ENCODE measurements at places on chromosomes 7 and 10.

- no peak for DNase-seq
Measured at GRCh38 chr10:33290321-33291052, 44.0 kb downstream of the NRP1 start.

DNA sequence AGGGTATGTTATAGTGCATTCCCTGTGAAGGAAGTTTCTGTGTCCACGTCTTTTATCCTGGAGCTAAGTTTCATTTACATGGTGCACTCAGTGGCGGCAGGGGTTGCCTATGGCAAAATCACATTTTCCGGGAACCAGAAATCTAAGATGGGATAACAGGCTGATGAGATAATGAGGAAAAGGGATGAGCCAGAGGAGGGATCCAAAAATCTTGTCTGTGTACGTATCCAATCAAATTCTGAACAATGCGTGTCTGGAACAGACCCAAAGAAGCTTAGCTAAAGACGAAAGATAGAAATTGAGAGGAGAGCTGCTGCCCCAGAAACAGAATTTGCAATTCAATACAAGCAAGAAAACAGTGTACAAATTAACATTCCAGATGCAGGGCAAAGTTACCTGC, 16.1 kb downstream of the LANCL2 start:
- DNase-seq, result no peak

DNA sequence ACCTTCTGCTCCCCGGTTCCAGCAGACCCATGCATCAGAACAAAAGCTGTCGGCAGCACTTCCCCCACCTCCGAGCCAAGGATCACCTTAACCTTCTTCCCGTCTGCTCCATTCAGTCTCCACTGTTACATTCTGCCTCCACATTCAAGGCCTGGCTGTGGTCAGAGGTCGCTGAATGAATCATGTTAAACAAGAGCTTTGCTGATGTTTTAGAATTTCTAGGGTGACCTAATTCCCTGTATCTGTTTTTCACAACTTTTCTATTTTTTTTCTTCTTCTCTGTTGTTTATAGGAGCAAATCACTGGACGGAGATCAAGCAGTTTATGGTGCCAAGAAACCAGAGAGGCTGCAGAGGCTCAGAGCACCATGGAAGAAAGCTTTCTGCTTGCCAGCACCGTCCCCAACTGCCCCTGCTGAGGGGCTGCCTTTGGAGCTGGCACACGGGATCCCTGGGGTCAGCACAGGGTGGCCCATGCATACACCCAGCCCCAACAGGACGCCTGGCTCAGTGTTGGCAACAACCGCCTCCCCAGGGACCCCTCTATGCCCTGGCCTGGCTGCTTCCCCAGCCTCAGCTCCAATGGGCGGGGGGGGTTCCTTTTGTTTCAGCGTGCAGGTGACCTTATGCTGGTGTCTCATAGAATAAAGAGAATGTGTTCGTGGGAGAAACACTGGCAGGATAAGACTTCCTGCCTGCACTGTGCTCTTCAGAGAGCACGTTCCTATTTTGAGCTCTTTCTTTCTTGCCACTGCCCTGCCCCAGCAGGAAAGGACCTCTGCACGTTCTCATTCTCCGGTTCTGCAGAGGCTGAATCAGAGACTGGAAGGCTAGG, 182.7 kb upstream of the LYZL2 start:
- no peak for DNase-seq

- DNase-seq, result no peak
Measured at GRCh38 chr10:86330778-86331763, 35.5 kb downstream of the GRID1 start.

GRCh38 chr7:133860628-133861335, 266.4 kb upstream of the LRGUK start:
- no peak for DNase-seq

DNA sequence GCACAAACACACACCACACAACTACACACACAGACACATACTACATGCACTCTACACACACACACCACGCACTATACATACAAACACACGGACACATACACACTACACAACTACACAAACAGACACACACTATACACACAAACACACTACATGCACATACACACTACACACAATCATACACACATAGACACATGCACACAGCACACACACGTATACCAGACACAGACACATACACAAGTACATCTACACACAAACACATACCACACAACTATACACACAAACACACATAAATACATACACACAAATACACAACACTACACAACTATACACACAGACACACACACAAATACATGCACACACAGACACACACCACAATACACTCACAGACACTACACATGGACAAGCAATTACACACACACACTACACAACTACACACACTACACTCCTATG, 4.6 kb downstream of the GPR15LG start:
- no peak for DNase-seq

GRCh38 chr7:80760292-80760691, 121.8 kb downstream of the CD36 start:
- DNase-seq, result no peak

DNA sequence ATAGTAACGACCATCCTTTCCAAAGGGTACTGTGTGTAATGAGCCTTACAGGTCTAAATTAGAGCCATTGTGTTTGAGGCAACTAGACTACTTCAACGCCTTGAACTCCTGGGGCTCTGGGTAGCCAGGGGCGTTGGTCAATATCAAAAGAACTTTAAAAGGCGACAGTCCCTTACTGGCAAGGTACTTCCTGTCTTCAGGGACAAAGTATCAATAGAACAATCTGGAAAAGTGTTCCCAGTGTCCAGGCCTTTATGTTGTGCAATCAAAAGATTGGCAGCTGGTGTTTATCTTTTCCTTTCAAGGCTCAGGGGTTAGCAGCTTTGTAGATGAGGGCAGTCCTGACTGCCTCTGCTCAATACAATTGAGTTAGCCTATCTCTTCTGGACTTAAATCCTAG, 284.3 kb downstream of the PARD3 start:
- no peak for DNase-seq

GRCh38 chr7:85890244-85890811, 703.5 kb upstream of the SEMA3D start:
- DNase-seq, result no peak

- no peak for DNase-seq
Measured at GRCh38 chr7:102120666-102121195, 165.9 kb upstream of the SH2B2 start.

- DNase-seq, result no peak
Measured at GRCh38 chr7:120927454-120928103, 23.0 kb upstream of the ING3 start.

- no peak for DNase-seq
Measured at GRCh38 chr10:44890696-44891563, 20.2 kb upstream of the TMEM72 start.

DNA sequence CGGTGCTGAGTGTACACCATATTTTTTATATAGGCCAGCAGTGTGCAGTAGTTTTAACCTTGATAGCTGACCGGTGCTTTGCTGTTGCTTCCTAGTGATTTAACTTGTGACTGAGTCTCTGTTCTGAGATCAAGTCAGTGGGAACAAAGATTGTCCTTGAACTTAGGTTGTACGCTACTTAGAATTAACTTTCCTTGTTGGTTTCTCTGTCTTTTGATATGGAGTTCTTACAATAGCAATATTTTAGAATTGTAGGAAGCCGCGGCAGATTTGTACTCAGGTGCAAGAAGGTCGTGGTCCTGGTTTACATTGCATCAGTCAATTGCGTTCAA, 1.3 kb downstream of the DDX21 start:
- no peak for DNase-seq

DNA sequence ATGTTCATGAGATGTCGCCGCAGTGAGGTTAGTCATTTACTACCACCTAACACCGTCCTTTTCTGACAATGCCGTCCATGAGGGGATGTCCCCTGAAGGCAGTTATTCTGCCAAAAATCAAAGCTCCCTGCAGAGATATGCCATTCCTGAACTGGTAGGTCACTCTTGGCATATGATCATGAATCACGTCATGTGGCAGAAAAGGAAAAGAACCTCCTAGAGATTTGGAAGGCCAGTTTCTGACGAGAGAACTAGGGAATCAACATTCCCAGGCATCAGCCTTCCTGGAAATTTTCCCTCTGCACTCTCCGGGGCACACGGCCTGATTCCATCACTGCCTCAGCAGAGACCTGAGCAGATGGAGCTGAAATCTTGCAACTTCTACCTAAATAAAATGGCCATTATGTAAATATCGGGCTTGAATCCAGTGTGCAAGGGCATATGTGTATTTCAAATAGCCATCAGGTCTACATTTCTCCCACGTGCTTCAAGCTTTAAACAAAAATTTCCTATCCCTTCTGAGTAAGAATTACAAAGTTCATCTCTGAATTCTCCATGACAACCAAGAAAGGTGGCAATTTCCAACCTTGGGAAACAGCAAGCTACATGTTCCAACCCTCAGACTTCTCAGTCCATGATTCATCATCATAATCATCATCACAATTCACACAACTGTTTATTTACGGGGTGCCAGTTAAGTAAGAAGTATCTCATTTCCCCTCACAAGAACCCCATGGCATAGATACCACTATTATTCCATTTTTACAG, 46.5 kb downstream of the AMPH start:
- no peak for DNase-seq

DNA sequence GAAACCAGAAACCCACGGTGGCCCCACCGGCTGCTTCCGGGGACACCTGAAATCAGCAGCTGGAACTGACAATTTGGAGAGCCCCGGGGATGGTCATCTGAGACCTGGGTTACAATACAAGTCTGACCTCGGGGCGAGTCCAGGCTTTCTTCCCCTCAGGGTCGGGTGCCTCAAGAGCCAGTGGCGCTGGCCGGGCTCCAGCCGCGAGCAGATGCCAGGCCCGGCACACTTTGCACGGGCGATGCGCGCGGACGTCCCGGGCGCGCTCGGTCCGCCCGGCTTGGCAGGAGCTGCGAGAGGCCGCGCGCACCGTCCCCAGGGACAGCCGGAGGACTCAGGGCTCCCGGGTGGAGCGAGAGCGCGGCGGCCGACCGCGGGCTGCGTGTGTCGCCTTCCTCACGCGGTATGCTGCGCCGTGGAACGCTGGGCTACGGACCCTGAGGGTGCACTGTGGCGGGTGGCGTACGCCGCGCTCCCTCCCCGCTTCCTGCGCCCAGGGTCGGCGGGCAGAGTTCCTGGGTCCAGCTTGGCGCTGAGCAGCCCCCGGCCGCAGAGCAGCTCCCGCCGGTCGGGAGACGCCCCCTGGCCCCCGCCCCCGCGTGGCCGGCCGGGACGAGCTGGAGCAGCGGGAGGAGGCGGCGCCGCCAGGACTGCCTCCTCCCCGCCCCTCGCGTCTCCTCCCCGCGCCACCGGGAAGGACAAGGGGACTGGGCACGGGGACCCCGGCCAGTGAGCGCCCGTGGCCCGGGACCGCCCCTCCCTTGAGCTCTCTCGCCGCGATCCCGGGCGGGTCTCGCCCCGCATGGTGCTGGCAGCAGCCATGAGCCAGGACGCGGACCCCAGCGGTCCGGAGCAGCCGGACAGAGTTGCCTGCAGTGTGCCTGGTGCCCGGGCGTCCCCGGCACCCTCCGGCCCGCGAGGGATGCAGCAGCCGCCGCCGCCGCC, at the start of gene RBM20:
Gene RBM20 (plus strand): TSS at position 684 of the 945 bp plus-strand sequence. CDS start 119 bp downstream, at position 803.
- no peak for DNase-seq

DNA sequence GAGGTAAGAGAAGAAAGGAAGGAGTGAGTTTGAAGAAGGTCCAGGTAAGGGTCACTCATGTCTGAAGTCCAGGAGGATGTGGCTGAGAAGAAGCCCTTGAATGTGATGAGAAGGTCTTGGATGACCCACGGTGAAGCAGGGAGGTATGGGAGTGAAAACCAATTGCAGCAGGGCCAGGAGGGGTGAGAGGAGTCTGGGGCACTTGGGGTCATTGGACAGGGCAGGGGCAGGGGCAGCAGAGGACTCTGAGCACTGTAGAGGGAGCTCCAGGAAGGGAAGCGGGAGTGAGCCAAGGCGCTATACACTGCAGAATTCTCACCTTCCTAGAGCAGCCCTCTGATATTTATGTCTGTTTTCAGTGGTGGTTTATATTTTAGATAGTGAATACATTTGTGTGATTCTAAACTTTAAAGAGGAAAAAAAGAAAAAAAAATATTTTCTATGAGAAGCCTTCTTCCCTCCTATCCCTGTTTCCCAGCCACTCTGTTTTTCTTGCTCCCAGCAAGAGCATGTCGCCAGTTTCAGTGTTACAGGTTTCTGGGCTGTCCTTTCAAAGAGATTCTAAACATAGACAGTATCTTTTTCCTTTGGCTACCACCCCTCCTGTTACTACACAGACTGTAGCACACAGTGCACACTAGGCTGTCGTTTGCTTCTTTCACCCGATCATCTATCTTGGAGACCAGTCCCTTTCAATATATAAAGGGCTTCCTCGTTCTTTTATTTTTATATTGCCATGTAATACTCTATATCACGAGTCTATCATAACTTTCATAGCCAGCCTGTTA, 24.5 kb downstream of the BLVRA start:
- no peak for DNase-seq

- no peak for DNase-seq
Measured at GRCh38 chr10:11898372-11899066, 75.4 kb downstream of the PROSER2 start.

DNA sequence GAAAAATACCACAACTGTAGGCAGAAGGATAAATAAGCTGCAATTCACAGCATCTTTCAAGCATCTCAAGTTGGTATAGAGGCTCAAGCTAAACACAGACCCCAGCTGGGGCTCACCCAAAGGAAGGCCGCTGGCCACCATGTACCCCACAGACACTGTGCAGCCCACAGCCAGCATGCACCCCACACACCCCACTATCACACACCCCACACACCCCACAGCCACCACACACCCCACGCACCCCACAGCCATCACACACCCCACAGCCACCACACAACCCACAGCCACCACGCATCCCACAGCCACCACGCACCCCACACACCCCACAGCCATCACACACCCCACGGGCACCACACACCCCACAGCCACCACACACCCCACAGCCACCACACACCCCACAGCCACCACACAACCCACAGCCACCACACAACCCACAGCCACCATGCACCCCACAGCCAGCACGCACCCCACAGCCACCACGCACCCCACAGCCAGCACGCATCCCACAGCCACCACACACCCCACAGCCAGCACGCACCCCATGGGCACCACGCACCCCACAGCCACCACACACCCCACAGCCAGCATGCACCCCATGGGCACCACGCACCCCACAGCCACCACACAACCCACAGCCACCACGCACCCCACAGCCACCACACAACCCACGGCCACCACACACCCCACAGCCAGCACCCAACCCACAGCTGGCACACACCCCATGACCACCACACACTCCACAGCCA, 214.7 kb downstream of the DNAJB6 start:
- DNase-seq, result no peak

DNA sequence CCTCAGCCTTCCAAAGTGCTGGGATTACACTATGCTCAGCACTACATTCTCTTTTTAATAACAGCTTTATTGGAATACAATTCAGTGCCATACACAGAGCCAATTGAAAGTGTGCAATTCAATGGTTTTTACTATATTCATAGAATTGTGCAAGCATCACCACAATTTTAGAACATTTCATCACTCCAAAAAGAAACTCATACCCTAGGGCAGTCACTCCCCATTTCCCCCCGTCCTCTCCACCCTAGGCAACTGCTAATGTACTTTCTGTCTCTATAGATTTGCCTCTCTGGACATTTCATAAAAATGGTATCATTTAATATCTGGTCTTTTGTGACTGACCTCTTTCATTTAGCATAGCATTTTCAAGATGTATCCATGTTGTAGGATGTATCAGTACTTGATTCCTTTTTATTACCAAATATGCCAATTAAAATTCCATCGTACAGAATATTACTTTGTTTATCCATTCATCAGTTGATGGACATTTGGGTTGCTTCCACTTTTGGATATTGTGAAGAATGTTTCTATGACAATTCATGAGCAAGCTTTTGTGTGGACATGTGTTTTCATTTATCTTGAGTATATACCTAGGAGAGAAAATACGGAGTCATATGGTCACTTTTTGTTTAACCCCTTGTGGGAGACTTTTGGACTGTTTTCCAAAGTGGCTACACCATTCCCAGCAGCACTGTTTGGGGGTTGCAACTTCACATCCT, 6.3 kb upstream of the XPNPEP1 start:
- DNase-seq, result no peak

All from CD4-positive, alpha-beta T cell treated with Interleukin-15 for 4 hours (primary cell).